ENCODE measurements at places on chromosomes 2 and 18.

DNA sequence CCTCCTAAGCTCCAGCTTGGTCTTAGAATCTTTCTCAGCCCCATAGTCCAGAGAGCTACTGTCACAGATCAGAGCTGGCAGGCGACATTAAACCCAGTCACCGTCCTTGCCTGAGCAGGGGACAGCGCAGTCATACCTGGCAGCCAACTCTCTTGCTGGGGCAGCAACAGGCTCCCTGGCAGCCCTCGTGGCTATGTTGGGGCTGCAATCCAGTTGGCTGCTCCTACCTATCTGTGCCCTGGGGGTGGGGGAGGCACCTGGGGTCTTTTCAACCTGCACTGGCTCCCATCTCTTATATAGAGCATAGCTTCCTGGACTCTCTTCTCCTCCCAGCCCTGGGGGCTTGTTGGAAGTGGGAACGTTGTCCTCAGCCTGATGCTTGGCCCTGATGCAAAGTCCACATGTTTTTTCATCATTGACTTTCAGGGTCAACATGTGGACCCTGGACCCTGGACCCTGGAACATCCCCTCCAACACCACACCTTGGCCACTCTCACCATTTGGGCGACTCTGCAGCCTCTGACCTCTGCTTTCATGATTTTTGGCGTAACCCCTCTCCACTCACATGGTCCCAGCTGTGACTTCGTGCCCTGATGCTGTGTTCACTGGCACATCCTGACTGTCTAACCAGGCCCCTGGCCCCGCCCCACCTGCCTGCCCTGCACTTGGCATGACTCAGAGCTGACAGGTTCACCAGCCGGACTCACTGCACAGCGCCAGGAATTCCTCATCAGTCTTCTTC, 45.6 kb downstream of the ATOH8 start:
- DNase-seq, result no peak

- DNase-seq, result peak; percentile 34
Observed at GRCh38 chr2:69693059-69693774, 48.7 kb upstream of the ANXA4 start.

DNA sequence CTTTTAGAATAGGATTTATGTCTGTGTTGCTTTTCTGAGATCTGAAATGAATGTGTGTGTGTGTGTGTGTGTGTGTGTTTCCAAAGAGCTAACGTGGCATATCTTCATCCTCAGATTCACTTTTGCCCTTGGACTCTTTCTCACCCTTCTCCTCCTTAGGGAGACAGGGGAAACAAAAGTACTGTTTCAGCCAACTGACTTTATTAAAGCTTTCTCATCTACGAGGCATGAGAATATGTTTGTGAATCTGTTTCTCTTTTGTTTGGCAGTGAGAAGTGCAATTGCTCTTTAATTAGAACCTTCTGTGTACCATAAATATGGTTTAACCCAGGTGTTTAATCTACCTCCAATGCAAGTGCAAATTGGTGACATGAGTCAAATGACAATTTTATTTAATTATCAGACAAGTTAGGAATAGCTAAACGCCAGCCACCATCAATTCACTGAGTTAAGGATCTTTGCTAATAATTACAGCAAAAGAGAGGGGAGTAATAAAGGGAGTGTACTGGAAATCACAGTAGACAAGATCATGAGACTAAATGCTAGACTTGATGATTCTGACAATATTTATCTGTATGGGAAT, 186.4 kb upstream of the COL3A1 start:
- no peak for DNase-seq

GRCh38 chr2:12436935-12437561, 279.7 kb upstream of the TRIB2 start:
- no peak for DNase-seq

DNA sequence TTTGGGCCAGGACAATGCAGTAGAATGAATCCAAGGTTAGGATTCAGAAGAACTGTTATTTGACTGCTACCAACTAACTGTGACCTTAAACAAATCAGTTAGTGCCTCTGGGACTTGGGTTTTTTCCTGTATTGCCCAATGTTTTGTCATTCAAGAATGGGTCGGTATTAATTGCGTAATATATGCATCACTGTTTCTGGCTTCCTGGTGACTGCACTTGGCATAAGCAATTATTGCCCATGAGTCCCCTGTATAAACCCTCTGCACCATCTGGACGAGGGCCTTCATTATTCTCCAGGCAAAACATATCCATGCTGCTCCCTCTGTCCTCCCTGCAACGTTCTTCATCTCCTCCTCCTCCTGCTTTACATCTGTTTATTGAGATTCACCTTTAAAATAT, 255.8 kb upstream of the LRRTM1 start:
- no peak for DNase-seq

- DNase-seq, result no peak
Observed at GRCh38 chr2:24209389-24210105, 34.7 kb downstream of the FAM228A start.

DNA sequence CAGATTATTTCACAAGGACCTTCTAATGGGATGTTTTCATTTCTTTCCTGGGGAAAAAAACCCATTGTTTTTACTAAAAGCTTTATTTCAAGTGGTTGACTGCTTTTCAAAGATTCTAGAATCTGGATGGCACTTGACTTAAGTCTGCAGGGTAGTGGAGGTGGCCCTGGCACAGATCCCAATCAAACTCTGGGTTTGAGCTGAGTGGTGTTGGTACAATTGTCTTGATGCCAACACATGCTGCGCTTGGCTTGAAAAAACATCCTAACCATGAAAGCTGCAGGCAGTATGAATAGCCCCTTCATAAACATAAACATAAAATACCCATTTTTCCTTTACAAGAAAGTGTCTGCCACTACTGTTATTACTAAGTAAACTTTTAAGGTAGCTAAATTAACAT, 3.6 kb downstream of the PAPOLG start:
- no peak for DNase-seq

DNA sequence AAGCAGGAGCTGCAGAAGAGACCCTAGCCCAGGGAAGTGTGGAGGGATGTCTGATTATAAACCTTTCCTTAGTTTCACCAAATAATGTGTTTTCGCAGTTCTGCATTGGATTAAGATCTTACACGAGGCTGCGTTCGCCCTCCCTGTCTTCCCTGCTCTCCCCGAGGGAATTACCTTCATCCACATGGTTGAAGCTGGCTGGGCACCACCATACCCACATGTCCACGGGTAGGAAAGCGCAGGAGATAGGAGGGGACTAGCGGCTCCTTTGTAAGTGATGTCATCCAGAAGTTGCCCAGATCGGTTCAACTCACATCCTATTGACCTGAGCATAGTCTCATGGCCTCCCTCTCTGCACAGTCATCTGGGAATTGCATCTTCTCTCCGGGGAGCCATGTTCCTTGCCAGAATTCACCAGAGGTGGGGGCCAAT, 1.1 kb downstream of the TTL start:
- no peak for DNase-seq

- no peak for DNase-seq
Observed at GRCh38 chr2:189066037-189066436, 91.9 kb downstream of the COL3A1 start.

DNA sequence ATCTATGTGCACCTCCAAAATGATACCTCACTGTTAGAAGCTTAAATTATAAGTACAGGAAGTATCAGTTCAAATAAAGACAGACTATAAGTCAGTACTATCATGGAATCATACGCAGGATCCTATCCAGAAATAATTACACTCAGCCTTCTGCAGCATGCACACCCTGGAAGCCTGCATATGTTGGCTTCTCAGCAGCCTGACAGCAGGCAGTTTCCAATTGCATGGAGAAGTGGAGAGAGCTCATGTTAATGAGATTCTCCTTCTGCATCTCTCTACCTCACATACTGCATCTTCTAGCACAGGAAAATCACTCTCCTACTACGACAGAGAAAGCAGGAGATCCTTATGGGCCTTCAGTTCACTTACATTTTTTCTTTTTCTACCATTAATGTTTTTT, 20.5 kb downstream of the NR4A2 start:
- no peak for DNase-seq

DNA sequence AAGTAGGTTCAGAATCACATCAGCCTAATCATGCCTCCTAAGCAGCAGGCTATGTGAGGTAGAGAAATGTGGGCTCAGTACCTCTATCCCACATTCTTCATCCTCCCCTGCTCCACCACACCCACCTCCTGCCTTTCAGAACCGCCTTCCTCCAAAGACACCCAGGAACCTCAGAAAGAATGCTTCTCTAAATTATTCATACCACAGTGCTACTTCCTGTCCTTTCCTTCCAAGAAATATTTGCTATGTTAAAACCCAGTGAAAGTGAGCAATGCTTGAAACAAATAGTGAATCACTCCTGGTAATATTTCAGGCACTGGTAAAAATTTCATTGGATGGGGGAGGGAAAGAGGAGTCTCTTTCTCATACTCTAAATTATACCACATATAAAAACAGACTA, 24.0 kb upstream of the CREB1 start:
- DNase-seq, result peak; percentile 60

DNA sequence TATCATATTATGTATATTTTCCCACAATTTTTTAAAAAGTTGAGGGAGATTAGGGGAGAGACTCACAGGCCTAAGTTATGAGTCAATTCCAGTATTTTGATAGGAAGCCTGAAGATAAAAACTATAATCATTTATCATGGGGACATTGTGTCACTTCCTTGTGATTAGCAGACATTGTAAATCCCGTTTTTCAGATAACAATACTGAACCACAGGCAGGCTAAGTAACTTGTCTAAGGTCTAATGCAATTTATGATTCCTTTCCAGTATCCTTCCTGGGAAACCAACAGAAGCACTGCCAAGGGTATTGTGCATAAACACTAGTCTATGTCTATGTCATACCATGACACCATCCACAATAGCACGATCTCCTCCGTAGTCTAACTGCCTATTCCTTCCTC, 235.2 kb upstream of the PIK3C3 start:
- no peak for DNase-seq

DNA sequence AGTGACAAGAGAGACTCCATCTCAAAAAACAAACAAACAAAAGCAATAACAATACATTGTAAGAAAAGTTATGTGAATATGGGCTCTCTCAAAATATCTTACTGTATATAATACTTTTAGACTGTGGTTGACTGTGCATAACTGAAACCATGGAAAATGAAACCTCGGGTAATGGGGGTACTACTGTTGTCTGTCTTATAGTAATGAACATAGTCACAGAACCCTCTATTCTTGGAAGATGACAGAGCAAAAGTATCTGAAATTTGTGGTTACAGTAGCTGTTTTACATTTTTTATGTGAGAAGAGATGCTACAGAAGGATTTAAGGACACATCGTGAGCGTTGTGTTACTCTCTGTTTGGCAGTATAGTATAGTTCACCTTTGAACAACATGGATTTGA, 60.5 kb downstream of the MAP4K4 start:
- peak; percentile 38 for DNase-seq

DNA sequence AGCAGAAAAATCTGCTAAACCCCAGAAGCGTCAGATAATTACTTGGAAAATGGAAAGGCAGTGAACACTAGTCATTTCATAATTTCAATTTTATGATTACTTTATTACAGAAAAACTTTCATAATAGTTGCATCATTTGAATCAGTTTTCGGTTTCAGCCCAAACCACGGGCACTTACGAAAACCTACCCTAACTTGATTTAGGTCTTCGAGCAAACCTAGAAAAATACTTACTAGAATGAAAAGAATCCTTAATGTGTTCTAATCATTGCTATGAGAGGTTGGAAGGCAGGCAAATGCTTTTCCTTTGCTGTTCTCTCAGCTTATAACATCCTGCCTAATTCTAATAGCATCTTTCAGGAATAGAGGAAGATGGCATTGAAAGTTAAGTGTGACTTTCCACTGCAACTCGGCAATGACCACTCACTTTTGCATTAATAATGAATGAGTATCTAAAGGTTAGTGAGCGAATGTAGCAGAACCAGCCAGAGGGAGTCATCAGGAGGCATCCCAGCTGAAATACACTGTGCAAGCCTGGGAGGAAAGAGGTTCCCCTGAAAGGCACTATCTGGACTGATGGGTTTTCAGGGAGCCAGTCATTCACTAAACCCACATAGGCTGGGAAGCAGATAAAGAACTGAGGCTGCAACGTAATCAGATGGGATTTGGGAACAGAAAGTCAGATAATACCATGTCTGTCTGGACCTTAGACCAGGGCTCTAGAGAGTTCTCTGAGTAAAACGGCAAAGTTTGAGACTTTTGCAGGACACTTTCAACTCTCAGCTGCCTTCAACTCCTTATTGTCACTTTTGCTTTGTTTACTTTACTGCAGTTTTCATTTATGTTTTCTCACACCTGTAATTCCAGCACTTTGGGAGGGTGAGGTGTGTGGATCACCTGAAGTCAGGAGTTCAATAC, 520.8 kb downstream of the RNF144A start:
- DNase-seq, result no peak

- DNase-seq, result no peak
Observed at GRCh38 chr2:150903055-150903454, 358.6 kb downstream of the RBM43 start.

DNA sequence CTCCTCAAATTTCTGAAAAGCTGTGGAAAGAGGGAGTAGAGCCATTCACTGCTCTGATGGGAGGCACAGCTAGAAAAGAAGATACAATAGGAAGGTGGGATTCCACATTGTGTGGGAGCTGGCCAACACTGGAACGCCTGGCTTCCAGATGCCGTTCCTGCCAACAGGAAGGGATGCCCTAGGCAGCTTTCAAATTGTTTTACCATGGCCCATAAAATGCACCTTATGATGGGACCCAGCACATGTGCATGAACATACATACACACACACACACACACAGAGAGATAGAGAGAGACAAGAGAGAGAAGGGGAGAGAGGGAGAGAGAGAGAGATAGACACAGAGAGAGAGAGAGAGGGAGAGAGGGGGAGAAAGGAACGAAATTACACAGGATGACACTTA, 86.1 kb upstream of the BZW1 start:
- DNase-seq, result no peak

GRCh38 chr2:235113854-235114253, 162.0 kb downstream of the SH3BP4 start:
- no peak for DNase-seq

GRCh38 chr2:41735476-41735875, 312.3 kb upstream of the PKDCC start:
- DNase-seq, result no peak

- no peak for DNase-seq
Observed at GRCh38 chr2:71757351-71757750, 304.0 kb downstream of the DYSF start.

GRCh38 chr2:233265899-233266431, 14.5 kb downstream of the ATG16L1 start:
- no peak for DNase-seq

GRCh38 chr2:5946225-5947115, 254.3 kb downstream of the SOX11 start:
- DNase-seq, result no peak

DNA sequence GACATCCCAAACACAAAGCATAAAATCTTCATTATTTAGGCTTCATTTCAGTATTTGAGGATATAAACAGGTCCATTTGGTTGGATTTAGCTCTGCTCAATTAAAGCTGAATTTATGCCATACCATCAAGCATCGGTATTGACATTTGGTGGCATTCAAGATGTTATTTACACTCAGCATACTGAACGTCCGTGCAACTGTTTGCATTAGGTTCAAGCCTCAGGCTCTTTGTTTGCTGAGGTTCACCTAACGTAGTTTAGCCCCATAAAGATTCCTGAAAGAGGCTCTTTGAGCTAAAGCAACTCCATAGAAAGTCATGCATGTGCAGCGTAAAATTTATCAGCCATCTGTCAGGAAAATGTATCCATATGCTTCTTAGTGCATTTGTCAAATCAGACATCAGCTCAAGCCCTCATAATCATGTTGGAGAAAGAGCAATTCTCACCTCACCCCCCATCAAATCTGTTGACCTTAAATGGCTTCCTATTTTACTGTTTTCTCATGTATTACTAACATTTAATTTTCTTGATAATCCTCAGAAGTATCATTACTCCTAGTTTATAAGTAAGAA, 366.9 kb downstream of the EPHA4 start:
- no peak for DNase-seq

Data from CD4-positive, alpha-beta T cell treated with Interleukin-2 at 100 ng/mL for 4 hours (primary cell).